Stimulated activated CD4-positive, alpha-beta T cell treated with anti-CD3 and anti-CD28 coated beads, Interleukin-1b, Interleukin-23, amount 100 ng/mL, for 1 hour (primary cell): ENCODE measurements at places on chromosomes 2 and 18.

DNA sequence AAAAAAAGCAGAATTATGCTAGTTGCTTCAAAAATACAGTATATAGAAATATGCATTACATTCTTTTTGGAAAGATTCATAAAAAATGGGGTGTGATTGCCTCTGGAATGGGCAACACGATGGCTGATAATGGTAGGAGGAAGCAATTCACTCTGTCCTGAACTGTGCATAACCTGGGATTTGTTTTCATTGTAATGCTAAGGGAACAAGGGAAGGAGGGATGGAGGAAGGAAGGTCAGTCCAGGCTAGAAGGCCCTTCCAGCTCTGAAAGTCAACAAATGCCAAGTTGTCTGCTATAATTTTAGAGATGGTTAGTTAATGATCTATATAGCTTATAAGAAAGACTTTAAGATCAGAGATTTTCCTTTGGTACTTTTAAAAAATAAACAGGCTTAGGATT lies 40.8 kb downstream of the BUB1 start:
- DNase-seq: no peak

GRCh38 chr2:196925051-196925767 lies 1.3 kb downstream of the PGAP1 start:
- DNase-seq: no peak

GRCh38 chr2:24253303-24253919 lies 78.6 kb downstream of the FAM228A start:
- DNase-seq: no peak

GRCh38 chr2:135949451-135950234 lies 35.8 kb downstream of the DARS1 start:
- DNase-seq: no peak

DNA sequence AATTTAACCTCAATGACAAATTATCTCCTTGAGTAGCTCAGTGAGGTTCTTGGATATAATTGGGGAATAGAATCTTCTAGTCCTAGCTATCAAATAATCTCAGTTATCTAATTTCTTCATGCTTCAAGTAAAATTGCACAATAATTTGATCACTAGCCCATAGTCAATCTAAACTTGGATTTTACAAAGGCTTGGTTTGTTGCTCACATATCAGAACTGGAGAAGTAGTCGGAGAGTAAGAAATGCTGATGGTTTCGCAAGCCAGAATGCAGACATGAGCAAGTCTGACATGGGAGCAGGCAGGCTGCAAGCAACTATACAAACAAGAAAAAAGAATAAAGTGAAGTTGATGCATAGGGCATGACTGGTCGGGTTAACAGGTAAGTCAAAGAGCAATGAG lies 11.7 kb upstream of the PDE11A start:
- no peak for DNase-seq

- DNase-seq: no peak
These were observed 19.1 kb upstream of the ACMSD start for GRCh38 chr2:134819334-134819733.

GRCh38 chr2:200428961-200429665 lies 80.8 kb downstream of the KCTD18 start:
- no peak for DNase-seq

- DNase-seq: no peak
These were observed 272.2 kb downstream of the OSR1 start for GRCh38 chr2:19086231-19086651.

GRCh38 chr2:67798541-67799160 lies 264.2 kb downstream of the C1D start:
- no peak for DNase-seq

DNA sequence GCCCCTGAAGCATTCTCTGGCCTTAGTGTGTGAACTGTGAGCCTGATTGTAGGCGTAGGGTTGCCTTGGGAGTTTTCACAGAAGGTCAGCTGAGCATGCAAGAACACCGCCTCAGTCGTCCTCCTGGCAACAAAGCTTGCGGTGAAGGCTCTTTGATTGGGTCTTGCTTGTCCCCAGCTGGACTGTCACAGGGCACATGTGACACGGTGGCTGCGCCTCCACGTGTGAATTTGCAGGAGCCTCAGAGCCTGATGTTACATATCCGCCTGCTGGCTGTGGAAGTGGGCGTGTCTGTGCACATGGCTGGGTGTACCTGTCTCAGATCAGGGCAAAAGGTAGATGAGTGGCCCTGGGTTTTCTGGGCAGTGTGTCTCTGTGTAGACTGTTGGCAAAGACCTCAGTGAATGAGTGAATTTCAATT lies 228.7 kb downstream of the HAUS1 start:
- DNase-seq: no peak

- no peak for DNase-seq
These were observed 21.6 kb upstream of the SULT1C4 start for GRCh38 chr2:108355906-108356734.

DNA sequence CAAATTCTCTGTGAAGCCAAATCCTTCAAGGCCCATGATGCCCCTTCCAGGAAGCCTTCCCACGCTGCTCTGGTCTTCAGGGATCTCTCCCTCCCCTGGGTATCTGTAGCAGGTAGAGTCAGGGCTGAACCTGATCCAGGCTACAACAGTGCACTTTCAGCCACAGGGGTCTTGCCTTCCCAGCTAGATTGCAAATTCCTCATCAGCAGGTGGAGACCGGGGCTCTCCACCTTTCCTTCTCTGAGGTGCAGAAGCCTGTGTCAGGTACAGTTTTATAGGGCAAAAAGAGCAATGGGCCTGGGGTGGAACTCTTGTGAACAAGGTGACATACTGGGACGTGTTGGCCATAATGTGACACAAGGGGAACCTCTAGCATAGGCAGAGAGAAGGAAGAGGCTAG lies 312.9 kb downstream of the MYCN start:
- no peak for DNase-seq

- no peak for DNase-seq
These were observed 13.3 kb downstream of the ACKR3 start for GRCh38 chr2:236582968-236583367.

DNA sequence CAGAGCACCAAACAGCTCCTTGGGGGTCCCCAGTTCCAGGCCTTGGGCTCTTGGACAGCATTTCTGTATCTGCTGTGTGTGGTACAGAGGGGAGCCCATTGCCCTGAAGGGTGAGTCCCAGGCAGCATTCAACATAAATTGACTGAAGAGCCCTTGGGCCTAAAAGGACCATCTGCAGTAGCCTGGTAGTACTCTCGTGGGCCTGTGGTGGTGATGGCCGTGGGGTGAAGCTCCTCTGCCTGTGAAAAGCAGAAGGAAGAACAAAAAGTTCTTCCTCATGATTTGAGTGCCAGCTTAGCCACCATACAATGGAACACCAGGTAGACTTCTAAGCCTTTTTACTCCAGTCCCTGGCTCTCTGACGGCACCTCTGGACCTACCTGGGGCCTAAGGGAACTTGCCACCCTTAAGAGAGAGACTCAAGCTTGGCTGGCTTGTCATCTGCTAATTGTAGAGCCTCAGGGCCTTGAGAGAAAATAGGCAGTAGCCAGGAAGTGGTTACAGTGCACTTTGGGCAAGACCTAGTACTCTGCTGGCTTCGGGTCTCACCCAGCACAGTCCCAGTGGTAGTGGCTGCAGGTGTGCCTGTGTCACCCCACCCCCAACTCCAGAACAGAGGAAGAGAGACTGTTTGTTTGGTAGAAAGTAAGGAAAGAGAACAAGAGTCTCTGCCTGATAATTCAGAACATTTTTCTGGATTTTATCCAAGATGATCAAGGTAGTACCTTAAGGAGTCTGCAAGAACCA lies 84.6 kb upstream of the CERS6 start:
- no peak for DNase-seq

GRCh38 chr2:128260239-128261138 lies 58.2 kb downstream of the HS6ST1 start:
- DNase-seq: no peak

DNA sequence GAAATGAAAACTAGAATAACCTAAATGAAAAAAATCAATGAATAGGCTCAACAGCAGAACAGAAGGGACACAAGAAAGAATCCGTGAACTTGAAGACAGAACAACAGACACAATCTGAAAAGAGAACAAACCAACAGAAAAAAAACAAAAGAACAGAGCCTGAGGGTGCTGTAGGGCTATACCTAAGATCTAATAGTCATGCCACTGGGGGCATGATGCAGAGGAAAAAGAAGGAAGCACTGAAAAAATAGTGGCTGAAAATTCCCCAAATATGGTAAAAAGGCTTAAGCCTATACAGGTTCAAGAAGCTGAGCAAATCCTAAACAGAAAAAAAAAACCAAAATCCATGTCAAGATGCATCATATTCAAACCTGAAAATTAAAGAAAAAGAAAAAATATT lies 50.3 kb downstream of the KANSL3 start:
- no peak for DNase-seq

DNA sequence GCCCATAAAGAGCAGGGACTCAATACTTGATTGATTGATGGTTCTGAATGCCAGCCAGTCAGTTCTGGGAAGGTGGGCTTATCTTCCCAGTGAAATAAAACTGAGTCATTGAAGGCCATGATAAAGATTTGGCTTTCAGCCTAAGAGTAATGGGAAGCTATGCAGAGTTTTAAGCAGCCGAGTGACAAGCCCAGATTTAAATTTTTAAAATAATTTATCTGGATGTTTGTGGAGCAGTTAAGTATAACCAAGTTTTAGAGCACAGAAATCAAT lies 122.8 kb downstream of the RAPGEF4 start:
- no peak for DNase-seq

GRCh38 chr2:41495050-41495449 lies 552.8 kb upstream of the PKDCC start:
- no peak for DNase-seq

GRCh38 chr18:38902796-38903195 lies 1337.2 kb upstream of the CELF4 start:
- DNase-seq: no peak

DNA sequence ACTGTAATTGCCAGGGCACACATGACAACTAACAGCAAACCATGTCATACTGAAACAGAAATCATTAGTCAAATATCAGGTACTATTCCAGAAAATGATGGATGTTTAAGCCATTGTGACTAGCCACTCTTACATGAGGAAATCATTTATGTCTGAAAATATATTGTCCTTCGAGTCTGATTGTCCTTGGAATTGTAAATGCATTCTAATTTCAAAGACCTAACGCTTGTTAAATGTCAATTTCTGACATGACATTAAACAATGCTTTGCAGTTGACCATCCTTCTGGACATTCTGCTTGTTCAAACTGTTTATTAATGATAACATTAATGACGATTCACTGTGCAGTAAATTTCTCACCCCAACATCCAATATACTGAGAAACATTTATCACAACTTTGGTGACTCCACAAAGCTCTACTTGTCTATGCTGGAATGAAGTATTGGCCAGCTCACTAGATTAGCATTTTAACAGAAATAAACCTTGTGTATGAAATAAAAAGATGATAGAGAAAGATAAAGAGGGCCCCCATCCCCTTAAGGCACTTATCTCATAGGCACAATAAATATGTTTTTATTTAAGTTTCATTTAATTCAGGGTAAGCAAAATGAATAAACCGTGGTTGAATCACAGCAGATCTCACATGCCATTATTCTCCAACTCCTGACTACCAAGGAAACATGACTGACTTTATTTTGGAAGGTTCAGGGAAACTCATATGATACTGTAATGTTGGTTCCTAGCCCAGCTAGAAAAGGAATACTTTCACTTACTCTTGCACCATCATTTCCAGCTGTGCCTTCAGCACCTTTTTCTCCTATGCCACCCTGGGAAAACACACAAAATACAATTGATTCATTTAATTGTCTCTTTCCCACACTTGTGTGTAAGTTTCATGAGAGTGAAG lies 82.3 kb downstream of the COL3A1 start:
- DNase-seq: no peak

GRCh38 chr18:11081009-11081532 lies 68.3 kb downstream of the PIEZO2 start:
- no peak for DNase-seq

DNA sequence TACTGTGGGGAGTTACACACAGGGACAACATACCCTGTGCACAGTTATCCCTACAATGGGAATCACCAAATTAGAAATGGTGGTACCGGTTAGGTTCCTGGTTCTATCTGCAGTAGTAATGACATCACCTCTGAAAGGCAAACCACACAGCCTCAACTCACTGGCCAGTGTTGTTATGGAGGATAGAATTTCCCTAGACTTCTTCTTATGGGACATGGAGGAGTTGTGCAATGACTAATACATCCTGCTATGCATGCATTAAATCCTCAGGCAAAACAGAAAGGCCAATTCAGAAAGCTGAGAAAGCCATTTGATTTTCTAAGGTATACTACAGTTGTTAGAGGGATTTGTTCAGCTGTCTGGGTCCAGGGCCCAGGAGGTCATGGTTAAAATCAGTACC lies 439.3 kb downstream of the TMX3 start:
- DNase-seq: no peak

- no peak for DNase-seq
These were observed 14.3 kb downstream of the PPP3R1 start for GRCh38 chr2:68237976-68238580.
